ENCODE measurements at places on chromosomes 3 and 15.

DNA sequence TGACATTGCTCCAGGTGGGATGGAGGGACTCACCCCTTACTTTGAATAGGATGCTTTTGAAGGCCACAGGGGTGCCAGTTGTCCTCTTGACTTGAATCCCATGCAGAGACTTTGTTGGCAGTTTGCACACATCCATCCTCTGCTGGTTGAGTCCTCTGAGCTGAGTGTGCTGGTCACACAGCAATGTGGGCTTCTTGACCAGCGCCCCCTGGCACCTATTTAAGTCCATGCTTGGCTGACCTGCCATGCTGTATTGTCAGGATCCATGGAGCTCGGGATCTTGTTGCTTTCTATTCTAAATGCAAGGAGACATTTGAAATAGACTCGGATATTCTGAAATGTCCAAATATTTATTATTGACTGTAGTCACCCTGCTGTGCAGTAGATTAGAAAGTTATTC, 19.8 kb downstream of the RAB7A start:
- no peak for DNase-seq

- DNase-seq, result peak; percentile 87
Observed at GRCh38 chr15:99303907-99304306, 52.6 kb downstream of the LRRC28 start.

- peak; percentile 60 for DNase-seq
Observed at GRCh38 chr15:90889736-90890456, 5.6 kb downstream of the FES start.

DNA sequence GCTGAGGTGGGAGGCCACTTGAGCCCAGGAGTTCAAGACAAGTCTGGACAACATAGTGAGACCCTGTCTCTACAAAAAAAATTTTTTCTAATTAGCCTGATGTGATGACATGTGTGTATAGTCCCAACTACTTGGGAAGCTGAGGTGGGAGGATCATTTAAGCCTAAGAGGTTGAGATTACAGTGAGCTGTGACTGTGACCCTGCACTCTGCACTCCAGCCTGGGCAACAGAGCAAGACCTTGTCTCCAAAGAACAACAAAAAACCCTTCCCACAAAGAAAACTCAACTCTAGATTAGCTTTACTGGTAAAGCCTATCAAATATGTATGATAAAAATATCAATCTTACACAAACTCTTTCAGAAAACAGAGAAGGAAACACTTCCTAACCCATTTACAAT, 68.5 kb downstream of the ZNF148 start:
- DNase-seq, result no peak

GRCh38 chr15:42728560-42728959, 8.4 kb downstream of the CDAN1 start:
- no peak for DNase-seq

GRCh38 chr3:9441501-9442221, 44.2 kb downstream of the SETD5 start:
- no peak for DNase-seq

- no peak for DNase-seq
Observed at GRCh38 chr3:128151758-128152274, 1.5 kb upstream of the EEFSEC start.

- no peak for DNase-seq
Observed at GRCh38 chr3:121980450-121980796, 41.6 kb downstream of the ILDR1 start.

- DNase-seq, result no peak
Observed at GRCh38 chr3:132573797-132574211, 23.3 kb upstream of the ACKR4 start.

- DNase-seq, result no peak
Observed at GRCh38 chr3:14238356-14238755, 59.7 kb downstream of the LSM3 start.
